ENCODE measurements at places on chromosomes 16 and 17. TPM values are rescaled to one million over a fixed set of nuclear protein-coding genes. Genes with fewer than 3 reads are reported as not detected.

DNA sequence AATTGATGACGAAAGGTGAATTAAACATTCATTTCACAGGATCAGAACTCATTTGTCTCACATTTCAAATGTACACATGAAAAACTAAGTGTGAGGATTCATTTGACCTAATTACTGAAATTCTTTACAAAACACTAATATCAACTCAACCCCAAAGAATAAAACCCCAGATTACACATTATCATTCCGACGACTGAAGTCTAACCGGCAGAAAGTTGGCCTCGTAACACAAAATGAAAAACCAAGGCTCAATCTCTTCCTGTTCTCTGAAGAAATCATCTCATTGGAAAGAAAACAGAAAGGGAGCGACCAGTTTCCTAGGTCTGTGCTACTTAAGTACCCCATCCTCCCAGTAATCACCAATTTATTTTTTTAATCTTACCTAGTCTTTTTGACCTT is 1.8 kb downstream of the JPT1 start:
- no peak for DNase-seq

Gene GRB7
- total RNA-seq = 2.2 TPM

- no peak for DNase-seq
These were observed 505.0 kb downstream of the GRIN2A start for GRCh38 chr16:9677301-9677653.

DNA sequence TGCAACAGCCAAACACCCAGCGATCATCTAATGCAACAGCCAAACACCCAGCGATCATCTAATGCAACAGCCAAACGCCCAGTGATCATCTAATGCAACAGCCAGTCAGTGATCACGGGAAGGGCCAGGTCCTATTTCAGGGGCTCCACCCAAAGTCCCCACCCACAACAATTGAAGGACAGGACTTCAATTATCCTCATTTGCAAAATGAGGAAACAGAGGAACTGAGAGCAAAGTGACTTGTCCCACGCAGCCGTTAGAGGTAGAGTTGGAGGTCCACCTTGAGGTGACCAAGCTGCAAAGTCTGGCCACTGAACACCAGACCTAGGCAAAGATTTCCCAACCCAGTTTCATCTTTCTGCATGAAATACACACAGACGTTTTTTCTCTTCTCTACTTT is 3.7 kb downstream of the ZG16B start:
- peak; percentile 4 for DNase-seq

DNA sequence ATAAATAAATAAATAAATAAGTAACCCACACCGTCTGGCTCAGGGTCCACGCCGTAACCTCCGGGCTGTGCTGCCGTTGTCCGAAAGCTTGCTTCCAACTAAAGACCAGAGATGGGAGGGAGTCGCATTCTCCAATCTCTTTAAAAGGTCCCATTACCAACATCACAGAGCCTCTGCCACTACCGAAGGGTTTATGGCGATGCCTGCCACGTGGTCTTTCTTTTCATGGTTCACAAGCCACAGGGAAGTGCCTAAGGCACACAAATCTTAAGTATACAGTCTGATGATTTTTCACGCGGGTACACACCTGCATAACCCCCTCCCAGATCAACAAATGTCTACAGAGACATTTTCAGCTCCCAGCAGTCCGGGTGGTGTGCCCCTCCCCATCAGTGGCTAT is 1.4 kb downstream of the COTL1 start:
- no peak for DNase-seq

- DNase-seq = no peak
These were observed 41.4 kb upstream of the PIRT start for GRCh38 chr17:10879190-10879836.

GRCh38 chr17:10661437-10661836 is 4.3 kb upstream of the MYH3 start:
- no peak for DNase-seq

- DNase-seq = peak; percentile 38
These were observed 29.7 kb upstream of the CDC42EP4 start for GRCh38 chr17:73341350-73342049.

DNA sequence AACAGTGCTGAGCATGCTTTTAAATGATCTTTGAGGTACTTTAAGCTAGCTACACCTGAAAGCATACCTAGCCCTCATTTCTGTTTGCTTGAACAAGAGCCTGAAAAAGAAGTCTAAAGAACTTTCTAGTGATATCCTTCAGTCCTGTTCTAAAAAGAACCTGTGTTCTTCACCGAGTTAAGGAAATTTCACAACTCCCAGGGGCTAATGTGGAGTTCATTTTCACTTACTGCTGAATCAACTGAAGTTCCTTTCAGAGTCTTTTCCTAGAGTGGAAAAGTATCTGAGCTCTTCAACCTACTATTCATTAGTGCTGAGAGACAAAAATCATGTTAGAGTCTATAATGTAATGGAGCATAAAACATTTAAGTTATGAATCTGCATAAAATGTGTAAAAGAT is 66.9 kb downstream of the CHD9 start:
- DNase-seq = no peak

DNA sequence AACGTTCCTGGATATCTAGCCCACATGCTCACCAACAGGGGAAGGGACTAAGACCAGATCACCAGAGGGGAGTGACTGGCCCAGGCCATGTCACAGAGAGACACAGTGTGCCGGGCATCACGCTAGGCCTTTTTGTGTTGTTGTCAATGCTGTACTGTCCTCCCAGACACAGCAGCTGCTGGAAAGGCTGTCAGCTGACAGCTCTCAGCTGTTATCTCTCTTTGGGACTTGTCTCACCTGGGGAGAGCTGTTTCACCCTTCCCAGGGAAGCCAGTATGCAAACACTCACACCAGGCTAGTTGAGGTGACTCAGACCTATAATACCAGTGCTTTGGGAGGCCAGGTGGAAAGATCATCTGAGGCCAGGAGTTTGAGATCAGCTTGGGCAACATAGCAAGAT is 19.4 kb downstream of the UNC45B start:
- DNase-seq = no peak

Gene SLFN13
- total RNA-seq = 5.4 TPM

Gene CD19
- total RNA-seq = not detected

GRCh38 chr16:83717308-83717707 is 90.5 kb upstream of the HSBP1 start:
- no peak for DNase-seq

Gene MFAP4
- total RNA-seq = 42.9 TPM

Gene CDK5R1
- 1.4 TPM for total RNA-seq

DNA sequence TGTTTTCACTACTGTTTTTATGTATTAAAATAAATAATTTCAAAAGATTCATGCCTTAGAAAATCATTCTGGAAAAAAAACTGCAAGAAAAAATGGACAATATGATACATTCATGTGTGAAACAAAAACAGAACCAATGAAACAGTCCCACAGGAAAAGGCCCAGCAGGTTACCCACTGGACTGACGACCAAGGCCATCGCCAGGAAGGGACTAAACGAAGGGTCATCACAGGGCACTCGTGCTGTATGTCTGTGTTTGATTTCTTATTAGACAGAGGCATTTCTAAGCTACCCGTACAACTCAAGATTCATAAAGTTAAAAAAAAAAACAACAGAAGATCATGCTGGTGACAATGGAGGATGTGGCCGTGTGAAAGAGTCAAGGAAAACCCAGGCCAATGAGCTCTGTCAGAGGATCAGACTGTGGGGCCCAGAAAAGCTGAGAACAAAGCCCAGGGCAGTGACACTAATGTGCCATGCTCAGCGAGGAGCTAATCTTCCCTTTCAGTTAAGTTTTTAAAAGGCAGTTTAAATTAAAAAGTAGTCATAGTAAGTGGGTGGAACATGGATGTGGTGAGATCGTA is 31.8 kb downstream of the NSMCE1 start:
- DNase-seq = no peak

DNA sequence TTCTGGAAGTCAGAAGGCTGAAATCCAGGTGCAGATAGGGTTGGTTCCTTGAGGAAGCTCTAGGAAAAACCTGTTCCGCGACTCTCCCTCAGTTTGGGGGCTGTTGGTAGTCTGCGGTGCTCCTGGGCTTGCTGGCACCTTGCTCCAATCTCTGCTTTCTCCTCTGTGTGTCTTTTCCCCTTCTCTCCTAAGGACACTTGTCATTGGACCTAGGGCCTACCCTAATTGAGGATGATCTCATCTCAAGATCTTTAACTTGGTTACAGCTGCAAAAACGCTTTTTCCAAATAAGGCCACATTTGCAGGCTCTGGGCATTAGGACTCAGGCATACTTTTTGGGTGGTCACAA is 12.9 kb upstream of the CACNG4 start:
- no peak for DNase-seq

Measured in Right ventricle myocardium superior (tissue), 1 donor.